ENCODE measurements at places on chromosomes 6 and 20.

DNA sequence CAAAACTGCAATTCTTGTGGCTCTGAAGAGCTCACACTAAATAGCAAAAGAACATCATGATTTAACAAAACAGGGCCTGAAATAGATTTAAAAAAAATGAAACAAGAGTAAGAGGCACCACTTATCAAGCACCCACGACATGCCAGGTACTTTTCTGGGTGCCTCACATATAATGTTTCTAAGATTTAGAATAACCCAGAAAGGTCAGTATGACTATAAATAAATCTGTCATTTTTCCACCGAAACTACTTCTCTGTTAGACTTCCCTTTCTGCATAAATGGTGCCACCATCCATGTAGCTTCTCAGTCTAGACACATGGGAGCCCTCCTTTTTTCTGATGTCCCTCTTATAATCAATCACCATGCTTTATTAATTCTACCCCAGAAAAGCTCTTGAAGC is 652.4 kb upstream of the CHD6 start:
- no peak for DNase-seq

DNA sequence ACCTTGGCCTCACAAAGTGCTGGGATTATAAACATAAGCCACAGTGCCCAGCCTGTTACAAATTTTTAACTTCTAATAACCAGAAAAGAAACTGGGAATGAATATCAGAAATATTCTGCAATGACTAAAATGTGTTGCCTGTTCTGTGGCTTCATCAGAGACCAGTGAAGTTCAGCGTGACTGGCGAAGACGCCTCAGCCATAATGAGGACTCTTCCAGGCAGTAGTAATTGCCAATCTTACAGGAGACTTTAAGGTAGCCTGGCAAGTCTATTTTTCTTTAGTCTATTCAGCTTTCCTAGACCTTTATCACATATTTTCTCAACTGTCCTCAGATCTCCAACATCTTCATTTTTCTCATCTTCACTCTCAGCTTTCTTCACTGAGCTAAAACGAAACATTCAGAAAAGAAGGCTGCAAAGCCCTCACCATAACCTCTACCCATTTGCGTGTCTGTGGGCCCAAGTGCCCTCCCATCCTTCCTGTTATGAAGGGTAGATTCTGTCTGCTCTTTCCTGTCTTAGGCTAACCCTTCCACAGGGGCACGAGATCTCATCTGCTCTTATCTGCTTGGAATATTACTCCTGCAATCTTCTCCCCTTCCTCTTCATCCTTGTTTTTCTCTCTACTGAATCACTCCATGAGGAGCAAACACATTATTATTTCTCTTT is 42.0 kb upstream of the OLIG3 start:
- DNase-seq, result peak; percentile 12

DNA sequence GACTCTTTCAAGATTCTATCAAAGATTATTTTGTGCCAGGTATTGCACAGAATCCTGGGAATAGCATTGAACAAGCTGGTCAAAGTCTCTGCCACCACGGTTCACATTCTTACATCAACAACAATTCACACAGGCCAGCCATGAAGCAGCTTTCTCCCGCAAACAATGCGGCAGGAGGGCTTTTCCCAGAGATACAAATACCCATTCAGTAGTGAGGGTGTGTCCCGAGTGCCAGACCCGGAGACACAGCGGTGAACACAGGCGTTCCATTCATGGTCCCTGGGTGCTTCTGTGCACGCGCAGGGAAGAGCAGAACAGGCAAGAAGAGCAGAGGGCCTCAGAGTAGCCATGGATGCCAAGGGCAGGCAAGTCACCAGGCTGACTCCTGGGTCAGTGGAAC is 83.3 kb upstream of the PDE10A start:
- no peak for DNase-seq

GRCh38 chr6:37882724-37883413 is 63.3 kb downstream of the ZFAND3 start:
- no peak for DNase-seq

GRCh38 chr20:25310921-25311728 is 63.2 kb downstream of the PYGB start:
- no peak for DNase-seq

Measured in CD4-positive, alpha-beta T cell treated with Interleukin-15 for 4 hours (primary cell).